ENCODE measurements at places on chromosomes 6 and 20.

- DNase-seq = no peak
Measured at GRCh38 chr6:78300885-78301284, 566.5 kb upstream of the IRAK1BP1 start.

GRCh38 chr20:53171065-53171464, 198.9 kb downstream of the TSHZ2 start:
- no peak for DNase-seq

GRCh38 chr6:74458536-74458935, 747.3 kb downstream of the COL12A1 start:
- DNase-seq = no peak

GRCh38 chr20:44600758-44601201, 18.4 kb downstream of the PKIG start:
- no peak for DNase-seq

- DNase-seq = no peak
Measured at GRCh38 chr20:14816471-14816870, 479.1 kb upstream of the FLRT3 start.

GRCh38 chr20:45257161-45257560, 2.8 kb upstream of the SLPI start:
- no peak for DNase-seq

DNA sequence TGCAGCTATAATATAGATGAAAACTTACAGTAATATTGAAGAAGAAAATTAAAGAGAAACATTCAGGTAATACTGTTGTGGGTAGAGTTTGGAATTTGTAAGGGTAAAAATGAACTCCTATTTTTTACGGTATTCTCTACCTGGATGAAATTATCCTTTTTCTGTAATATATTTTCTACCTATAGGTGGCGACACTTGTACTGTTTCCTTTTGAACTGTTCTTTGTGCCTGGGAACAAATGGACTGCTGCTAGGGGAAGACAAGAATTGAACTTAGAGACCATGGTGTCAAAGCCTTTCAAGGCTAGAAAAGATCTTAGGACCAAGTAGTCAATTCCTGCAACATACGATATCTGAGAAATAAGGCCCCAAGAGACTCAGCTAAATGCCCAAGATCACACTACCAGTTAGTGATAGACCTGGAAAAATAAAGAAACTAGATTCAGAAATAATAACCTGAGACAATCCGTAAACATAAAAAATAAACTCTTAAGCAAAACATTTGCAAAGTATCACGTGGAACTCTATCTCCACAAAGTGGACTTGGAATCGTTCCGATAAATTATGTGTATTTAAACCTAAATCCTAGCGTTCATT, 383.8 kb downstream of the TFAP2A start:
- no peak for DNase-seq

DNA sequence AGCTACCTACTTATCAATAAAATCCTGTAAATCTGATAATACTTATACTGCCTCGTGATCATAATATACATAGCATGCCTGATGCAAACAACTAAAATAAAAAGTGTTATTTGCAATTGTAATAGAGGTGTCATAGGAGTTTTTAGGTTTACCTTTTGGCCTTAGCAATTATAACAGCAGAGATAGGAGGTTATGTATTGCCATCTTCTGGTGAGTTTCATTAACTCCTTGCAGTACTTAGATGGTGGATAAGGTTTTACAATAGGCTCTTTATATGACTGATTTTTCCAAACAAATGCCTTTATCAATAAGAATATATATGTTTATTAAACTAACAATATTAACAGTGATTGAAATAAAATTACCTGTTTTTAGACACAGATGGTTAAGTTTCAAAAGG, 27.8 kb upstream of the MYCT1 start:
- no peak for DNase-seq

- no peak for DNase-seq
Measured at GRCh38 chr20:23924751-23925150, 45.2 kb upstream of the CST5 start.

GRCh38 chr6:89853068-89853467, 23.4 kb downstream of the CASP8AP2 start:
- DNase-seq = no peak
